ENCODE measurements at places on chromosomes 11 and 22.

GRCh38 chr11:134407321-134407828 is 4.7 kb downstream of the B3GAT1 start:
- no peak for DNase-seq

DNA sequence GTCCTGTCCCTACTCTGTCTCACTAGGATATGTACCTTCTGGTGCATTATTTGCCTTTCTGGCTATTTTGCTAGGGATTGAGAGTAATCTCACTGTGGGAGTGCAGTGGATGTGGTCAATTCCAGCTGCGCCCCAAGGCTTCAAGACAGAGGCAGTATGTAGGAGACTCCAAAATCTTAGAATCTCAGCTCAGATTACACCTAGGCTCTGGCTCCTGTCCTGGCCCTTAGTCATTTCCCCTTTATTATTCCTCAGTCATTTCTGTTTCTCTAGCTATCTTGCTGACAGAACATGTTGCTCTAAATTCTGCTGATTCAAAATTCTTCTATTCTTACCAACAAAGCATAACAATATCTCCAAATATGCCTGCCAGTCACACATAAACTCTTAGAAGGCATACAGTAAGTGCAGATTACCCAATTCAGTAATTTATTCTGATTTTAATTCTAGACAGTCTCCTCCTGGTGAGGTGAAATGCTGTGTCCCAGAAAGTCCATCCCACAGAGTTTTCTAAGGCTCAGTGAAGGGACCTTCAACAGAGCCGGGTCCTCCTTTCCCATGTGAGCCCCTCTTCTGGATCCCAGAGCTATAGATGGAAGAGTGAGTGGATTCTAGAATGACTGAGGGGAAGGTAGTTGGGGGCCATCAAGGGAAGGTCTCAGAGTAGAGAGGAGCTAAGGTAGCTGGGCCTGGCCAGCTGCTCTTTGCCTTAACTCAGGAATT is 24.3 kb upstream of the GLYATL1 start:
- DNase-seq = no peak

- no peak for DNase-seq
Measured at GRCh38 chr11:1199751-1200610, 22.9 kb upstream of the MUC5B start.

GRCh38 chr11:110778343-110778742 is 66.1 kb upstream of the ARHGAP20 start:
- no peak for DNase-seq

DNA sequence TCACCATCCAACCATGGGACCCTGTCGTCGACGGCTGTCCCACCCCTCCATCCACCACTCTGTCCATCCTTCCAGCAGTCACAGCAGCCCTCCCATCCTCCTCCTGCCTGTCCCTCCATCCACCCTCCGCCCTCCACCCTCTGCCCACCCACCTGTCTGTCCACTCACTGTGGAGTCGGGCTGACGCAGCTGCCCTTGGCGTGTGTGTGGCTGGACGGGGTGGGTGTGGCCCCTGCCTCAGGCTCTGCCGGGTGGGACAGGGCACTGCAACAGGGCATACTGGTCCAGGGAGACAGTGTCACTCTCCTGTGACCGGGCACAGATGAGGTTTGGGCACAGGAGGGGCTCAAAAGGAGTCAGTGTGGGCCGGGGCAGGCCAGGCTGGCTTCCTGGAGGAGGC is 1.9 kb downstream of the PKP3 start:
- no peak for DNase-seq

- no peak for DNase-seq
Measured at GRCh38 chr22:33873186-33873585, 47.1 kb downstream of the LARGE1 start.
